ENCODE measurements at places on chromosomes 12 and 14.

DNA sequence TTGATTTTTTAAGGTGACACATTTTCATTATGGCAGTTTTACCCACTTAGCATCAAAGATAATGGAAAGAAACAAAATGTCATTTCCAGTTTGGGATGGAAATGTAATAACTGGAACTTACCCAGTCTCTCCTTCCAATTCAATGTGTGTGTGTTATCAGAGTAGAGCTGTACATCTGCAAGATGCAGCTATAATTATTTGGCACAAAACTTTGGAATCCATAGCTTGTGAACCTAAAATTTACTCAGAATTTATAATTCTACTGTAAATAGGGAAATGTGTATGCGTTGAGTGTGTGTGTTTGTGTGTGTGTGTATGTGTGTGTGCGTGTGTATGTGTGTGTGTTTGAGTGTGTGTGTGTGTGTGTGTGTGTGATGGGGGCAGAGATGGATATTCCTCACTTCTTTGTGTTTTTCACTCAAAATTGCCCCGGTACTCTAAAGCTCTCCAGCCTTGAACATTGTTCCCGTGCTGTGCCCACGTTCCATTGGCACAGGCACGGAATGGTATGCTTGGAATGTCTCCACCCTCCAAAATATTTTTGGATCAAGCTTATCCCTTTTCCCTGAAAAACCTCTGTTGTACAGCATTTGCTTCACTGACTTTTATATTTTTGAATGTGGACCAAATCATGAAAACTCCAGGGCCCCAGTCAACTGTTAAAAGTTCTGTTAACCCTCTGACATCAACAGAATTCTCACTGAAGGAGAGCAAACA, 150.2 kb upstream of the BMP4 start:
- no peak for DNase-seq

DNA sequence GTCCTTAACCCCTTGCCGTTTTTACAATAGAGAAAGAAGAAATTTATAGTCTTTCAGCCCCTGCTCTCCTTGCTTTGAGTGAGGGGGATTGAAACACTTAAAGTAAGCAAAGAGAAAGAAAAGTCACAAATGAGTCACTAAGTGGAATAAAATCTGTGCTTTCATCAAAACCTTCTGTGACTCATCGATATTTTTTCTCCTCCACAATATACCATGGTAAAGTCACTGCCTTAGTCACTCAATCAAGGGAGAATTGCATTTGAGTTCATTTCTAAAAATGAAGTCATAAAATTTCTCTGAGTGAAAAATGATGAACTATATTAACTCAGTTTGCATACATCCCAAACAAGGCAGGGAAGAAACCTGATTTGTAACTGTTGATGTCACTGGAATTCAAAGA, 470.3 kb downstream of the FOXG1 start:
- peak; percentile 16 for DNase-seq

GRCh38 chr12:75951399-75952278, 79.9 kb downstream of the PHLDA1 start:
- DNase-seq: no peak

DNA sequence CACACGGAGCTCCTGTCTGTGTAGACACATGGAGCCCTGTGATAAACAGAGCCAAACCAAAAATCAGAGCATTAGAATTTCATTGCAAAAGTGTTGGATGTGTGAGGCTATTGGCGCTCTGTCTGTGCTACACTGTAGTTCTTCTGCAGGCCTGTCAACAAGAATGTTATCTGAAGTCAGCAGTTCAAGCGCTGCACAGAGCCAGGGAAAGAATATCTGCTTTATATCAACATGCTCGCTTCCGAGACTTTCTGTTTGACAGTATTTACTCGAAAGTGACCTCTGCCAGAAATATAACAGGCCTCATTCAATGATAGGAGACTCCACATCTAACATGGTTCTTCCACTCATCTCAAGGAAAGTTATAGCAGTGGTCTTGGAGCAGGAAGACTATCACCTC, 118.3 kb downstream of the CCER1 start:
- DNase-seq: no peak

- DNase-seq: no peak
Observed at GRCh38 chr12:122318607-122319605, 52.6 kb upstream of the VPS33A start.

DNA sequence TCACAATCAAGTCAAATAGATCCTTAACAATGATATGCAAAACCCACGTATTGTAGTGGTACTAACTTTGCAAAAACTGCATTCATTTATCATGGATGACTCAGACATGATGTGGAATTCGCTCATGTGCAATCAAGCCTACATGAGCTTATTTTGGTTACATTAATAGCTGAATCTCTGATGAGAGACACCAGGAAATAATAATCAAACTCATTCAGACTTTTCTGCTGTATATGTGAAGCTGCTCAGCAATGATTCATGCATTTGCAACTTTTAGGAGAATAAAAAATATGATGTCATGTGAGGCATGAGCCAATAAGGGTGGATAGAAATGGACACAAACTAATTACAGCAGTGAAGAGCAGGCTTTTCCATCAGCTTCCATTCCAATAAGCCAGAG, 1075.8 kb upstream of the TMEM132C start:
- DNase-seq: no peak

GRCh38 chr12:75964150-75964549, 67.4 kb downstream of the PHLDA1 start:
- DNase-seq: no peak

DNA sequence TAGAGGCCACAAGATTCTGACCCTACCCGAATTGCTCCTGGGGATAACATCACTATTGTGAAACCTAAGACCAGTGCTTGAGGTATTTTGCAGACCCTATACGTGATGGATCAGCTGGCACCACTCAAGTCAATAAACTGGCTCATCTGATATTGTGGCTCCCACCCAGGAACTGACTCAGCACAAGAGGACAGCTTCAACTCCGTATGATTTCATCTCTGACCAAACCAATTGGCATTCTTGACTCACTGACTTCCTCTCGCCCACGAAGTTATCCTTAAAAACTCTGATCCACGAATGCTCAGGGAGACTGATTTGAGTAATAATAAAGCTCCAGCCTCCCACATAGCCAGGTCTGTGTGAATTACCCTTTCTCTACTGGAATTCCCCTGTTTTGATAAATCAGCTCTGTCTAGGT, 1036.1 kb upstream of the TMEM132C start:
- DNase-seq: no peak

DNA sequence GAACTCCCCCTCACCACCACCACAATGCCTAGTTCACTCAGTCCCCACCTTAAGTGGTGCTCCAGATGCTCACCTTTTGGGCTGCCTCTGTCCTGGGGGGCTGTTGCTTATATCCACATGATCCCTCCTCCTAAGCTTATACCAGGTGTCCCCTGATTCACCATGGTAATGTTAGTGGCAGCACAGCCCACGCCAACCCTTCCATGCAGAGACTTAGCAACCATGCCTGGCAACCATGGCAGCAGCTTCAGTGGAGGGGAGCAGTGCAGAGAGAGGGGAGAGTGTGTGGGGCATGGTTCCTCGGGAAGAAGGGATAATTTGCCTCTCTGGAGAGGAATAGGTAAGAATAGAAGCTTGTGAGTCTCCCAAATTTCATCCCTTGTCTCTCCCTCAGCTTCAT, 1.2 kb upstream of the DDN start:
- no peak for DNase-seq

Measured in NCI-H460 (cell line).